ENCODE measurements at places on chromosomes 1 and 21.

DNA sequence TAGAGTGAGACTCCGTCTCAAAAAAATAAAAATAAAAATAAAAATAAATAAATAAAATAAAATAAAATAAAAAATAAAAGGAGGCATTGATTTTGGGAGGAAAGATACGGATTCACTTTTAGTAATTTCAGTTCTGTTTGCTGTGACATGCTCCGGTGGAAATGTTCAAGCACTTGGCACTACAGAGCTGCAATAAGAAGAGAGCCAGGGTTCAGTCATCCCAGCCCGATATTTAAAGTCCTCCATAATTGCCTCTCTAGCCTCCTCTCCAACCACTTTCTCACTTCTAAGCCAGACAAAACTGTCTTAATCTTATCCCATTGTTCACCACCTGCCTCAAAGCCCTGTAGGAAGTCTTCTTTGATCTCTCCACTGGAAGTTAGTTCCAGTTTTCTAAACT is 55.0 kb upstream of the MACF1 start:
- no peak for DNase-seq

- no peak for DNase-seq
Measured at GRCh38 chr1:108851567-108851966, 5.3 kb downstream of the AKNAD1 start.

GRCh38 chr1:178818416-178818815 is 52.5 kb downstream of the ANGPTL1 start:
- DNase-seq, result no peak

DNA sequence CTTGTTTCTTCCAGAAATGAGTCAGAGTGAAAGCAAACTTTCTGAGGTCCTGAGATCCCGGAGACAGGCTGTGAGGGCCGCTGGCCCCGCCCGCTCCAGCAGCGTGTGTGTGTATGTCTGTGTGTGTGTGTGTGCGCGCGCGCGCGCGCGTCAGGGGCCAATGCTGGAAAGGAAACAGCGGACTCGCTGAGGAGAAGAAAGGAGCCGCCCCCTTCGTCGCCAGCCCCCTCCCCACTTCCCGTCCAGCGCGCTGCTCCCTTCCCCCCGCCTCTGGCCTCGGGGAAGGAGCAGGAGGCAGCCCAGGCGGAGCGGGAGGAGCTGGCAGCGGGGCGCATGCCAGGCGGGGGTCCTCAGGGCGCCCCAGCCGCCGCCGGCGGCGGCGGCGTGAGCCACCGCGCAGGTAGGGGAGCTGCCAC is at the start of gene DISC1:
Gene DISC1 (plus strand): TSS at position 256 of the 416 bp plus-strand sequence. CDS start 78 bp downstream, at position 334.
- peak; percentile 69 for DNase-seq

- DNase-seq, result no peak
Measured at GRCh38 chr1:84726593-84727499, 36.6 kb upstream of the SSX2IP start.

GRCh38 chr1:36696261-36696940 is 213.7 kb upstream of the CSF3R start:
- DNase-seq, result no peak
